ENCODE measurements at places on chromosomes 4 and X.
A peak's percentile ranks its signal among the peaks of the same experiment; 100 is the strongest.

DNA sequence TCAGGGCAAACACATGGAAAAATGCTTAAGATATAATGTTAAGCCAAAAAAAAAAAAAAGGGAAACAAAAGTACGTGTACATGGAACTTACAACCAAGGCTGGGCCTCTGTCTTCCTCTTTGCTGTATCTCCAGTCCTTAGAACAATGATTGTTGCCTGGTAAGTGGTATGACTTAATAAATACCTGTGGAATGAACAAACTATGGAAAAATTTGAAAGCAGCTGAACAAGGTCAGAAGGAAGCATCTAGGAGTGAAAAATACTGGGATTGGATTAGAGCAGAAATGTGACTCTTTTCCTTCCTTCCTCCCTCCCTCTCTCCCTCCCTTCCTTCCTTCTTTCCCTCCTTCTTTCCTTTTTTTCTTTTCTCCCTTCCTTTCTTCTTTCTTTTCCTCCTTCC lies 54.2 kb upstream of the SMIM10 start:
- no peak for DNase-seq

- DNase-seq: no peak
Measured at GRCh38 chr4:89136525-89136924, 25.2 kb downstream of the TIGD2 start.

DNA sequence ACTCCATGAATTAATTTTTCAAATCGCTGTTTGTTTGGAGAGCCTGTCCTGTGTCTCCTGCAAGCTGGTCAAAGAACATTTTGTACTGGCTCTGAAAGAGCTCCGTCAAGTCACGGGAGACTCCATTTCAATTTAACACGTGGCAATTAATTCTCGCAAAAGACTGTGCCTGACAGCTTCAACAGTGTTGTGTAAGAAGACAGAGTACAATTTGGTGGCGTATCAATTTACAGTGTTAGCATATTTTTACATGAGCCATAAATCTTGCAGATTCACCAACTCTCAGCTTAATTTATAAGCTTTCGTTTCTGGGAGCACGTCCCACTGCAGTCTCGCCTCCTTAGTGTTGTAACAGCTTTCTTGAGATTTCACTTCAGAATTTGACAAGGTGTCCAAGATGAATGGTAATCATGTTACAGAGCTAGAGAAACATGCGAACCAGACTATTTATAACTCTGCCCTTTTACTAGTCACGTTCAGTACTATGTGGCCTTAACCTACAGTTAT lies 70.8 kb downstream of the RWDD4 start:
- no peak for DNase-seq

- no peak for DNase-seq
Measured at GRCh38 chrX:15160558-15161095, 109.3 kb downstream of the ASB9 start.

GRCh38 chr4:38529189-38530115 lies 134.5 kb upstream of the KLF3 start:
- peak; percentile 72 for DNase-seq

GRCh38 chr4:118974758-118975157 lies 86.1 kb downstream of the SYNPO2 start:
- DNase-seq: no peak

DNA sequence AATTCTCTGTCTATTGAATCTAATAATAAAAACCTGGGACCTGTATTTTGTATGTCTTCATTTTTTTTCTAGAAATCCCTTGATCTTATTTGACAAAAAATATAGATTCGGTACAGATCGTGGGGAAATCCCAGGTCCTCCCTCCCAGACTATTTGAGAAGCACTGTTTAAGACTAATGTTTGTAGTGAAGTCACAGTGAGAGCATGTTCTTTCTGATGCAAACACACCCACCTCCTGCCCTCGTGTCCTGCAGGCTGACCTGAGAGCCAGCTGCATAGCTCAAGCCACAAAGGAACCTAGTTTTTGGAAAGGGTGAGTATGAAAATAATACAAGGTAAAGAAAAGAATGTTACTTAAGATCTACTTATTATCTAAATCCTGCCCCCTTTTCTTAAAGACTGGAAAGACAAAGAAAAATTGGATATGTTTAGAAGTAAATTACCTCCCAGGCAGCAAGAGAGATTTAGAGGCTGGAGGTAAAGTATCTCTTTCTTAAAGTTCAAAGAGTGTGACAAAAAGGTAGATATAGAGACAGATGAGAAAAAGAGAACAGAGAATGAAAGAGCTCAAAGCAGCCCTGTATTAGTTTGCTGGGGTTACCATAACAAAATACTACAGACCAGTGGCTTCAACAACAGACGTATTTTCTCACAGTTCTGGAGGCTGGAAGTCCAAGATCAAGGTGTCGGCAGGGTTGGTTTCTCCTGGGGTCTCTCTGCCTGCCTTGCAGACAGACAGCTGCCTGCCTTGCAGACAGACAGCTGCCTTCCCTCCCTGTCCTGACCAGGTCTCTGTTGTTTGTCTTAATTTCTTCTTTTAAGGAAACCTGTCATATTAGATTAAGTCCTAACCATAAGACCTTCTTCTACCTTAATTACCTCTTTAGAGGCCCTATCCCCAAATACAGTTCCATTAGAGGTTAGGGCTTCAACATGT lies 20.4 kb upstream of the DCTD start:
- no peak for DNase-seq

GRCh38 chrX:10395643-10396042 lies 224.7 kb downstream of the MID1 start:
- DNase-seq: no peak

DNA sequence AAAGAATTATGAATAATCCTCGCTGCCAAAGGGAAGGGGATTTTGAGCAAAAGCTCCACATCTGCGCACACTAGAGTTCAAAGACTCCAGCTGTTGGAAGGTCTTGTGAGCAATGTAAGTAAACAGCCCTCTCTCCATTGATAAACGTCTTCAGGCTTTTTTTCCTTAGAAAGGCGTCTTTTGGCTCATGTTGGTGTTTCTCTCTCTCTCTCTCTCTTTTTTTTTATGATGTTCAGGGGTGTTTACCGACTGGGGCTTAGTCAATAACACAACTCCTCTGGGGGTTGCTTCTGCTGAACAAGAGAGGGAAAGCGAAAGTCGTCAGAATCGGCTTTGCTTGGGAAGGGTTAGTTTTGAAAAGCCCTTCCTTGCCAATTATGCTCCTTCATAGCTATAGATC lies 53.2 kb upstream of the C1QTNF7 start:
- DNase-seq: no peak

DNA sequence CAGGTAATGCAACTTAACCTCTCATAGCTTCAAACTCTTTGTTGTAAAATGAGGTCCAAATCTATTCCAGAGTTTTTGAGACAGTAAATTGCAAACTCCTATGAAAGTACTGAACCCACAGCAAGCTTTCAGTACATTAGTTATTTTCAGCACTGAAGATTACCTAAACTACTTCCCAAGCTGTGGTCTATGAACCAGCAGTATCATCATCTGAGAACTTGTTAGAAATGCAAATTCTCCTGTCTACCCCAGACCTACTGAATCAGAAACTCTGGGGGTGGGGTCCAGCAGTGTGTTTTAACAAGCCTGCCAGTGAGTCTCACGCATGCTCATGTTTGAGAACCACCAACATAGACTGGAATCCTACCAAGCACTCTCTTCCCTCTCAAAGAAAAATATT lies 5.7 kb upstream of the CASP6 start:
- DNase-seq: no peak

DNA sequence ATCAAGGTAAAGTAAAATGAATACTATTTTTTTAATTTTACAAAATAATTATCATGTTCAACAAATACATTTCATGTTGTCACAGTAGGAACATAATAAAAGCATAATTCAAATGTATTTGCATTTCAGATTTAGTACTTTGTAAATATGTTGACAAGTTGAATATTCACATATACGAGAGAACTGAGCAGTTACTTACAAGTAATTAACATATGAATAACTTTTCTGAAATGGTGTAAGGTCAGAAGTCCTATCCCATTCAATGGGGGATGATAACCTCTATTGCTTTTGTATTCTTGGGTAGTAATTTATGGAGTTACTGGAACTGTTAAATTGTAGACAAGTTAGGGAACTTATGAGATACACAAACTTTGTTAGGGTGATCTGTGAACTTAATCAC lies 191.1 kb downstream of the COX7B2 start:
- DNase-seq: no peak

- peak; percentile 40 for DNase-seq
Measured at GRCh38 chr4:9762823-9763475, 18.5 kb upstream of the DRD5 start.

DNA sequence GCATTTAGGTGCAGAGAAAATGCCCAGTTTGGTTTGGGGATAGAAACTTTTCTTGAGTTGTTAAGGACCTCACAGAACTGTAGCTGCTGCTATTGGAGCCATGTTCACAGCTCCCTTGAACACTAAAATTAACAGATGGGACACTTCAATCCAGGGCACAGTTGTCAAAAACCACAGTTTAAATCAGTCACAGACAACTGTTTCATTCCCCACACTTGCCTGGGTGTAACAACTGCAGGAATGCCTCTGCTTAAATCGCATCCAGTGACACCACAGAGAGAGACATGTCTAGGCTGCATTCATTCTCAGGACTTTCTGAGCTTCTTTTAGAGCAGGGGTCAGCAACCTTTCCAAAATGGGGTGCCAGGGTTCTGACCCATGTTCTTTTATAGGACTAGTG lies 12.7 kb upstream of the CAPN6 start:
- DNase-seq: no peak

DNA sequence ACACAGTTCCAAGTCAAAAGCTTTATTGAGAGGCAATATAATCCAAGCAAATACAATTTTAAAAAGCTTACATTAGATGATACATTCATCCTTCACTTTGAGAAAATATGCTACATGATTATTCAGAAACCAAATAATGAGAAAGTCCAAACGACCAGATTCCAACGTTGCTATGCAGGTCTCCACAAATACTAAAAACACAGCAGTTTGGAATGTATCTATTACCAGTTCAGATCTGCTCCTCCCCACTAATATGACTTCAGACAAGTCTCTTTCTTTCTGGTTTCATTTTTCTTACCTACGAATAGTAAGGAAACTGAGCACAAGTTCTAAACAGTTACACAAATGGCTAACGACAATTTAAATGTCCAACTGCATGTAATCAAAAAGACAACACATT lies 9.5 kb downstream of the NAF1 start:
- DNase-seq: no peak

GRCh38 chr4:158625544-158625943 lies 46.1 kb downstream of the C4orf46 start:
- DNase-seq: no peak

All from stimulated activated CD4-positive, alpha-beta T cell treated with anti-CD3 and anti-CD28 coated beads, Interleukin-1b, Interleukin-23, amount 100 ng/mL, for 48 hours (primary cell).